ENCODE measurements at places on chromosomes 4 and X.

DNA sequence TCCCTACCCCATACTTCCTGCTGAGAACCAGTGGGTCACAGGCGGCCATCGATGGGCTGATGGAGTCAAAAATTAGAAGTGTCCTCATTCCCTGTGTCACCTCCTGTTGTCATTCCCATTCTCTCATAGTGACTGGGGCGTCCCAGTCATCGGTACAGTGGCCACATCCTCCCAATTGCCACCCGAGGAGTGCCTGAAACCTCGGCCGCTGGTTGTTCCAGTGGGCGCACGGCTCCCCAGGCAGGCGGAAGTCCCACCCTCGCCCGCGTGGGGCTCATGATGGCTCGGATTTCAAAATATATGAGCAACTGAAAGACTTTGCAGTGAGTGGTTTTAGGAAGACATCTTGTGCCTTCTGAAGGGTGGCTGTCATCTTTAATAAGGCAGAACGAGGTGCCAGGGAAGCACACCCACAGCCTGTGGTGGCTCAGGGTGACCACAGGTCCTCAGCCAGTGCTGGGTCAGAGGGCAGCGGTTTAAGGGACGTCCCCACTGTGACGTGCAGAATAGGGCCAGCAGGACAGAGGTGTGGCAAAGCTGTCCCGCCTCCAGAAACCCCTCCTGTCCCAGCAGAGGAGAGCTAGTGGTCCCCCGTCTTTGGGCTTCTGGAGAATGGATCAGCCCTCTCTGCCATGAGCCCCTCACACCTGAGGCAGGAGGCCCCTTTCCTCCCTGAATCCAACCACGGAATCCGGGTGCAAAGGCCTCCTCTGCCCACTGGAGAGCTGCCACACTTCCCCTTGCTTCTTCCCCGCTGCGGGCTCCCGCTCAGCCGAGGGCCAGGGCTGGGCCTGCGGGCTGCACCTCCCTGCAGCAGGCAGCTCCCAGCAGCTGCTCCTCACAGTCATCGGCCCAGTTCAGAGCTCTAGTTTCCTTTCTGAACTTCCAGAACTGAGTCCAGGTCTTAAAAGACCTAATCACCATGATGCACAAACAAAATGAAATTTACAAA lies 90.4 kb downstream of the ABLIM2 start:
- no peaks in the 10 kb centered on the region for H3K4me1 ChIP-seq
- no peak for DNase-seq
- no peaks in the 10 kb centered on the region for H3K27me3 ChIP-seq
- no peak overlapping the region for H3K4me3 ChIP-seq
- H3K27ac ChIP-seq, result no peak overlapping the region
- no peaks in the 10 kb centered on the region for H3K36me3 ChIP-seq

DNA sequence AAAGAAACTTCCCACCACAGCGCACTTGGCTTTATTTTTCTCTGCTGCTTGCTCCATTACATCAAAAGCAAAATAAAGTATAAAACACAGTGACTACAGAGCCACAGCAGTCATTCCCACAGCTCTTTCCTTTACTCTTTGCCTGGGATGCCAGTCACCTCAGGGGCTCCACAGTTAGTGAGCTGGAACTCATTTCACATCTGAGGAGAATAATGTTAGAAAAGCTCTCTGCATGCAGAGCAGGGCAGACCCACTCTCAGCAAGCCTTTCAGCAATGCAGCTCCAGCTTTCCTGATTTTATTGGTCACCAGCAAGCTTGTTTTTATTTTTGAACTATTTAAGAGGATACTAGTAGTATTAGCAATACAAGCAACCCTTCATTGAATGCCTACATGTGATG lies 13.8 kb downstream of the GRXCR1 start:
- no peak overlapping the region for H3K4me3 ChIP-seq
- no peaks in the 10 kb centered on the region for H3K36me3 ChIP-seq
- H3K27ac ChIP-seq, result no peak overlapping the region
- DNase-seq, result no peak
- no peaks in the 10 kb centered on the region for H3K27me3 ChIP-seq
- H3K4me1 ChIP-seq, result no peaks in the 10 kb centered on the region

DNA sequence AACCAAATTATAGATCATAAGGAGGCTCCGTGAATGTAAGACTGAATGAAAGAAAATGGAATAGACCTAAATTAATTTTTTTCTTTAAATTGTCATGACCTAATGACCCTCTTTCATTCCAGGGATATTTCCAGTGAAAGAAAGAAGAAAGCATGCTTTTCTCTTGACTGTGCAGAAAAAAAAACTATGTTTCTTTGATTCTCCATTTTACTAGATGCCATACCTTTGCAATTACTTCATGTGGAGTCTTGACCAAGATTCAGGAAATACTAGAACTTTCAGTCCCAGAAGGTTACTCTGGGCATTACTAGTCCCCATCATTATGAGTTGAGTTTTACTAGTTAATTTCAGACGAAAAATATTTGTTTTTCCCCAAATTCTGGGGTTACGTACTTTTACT lies 6.4 kb upstream of the COMMD8 start:
- no peak overlapping the region for H3K27ac ChIP-seq
- H3K27me3 ChIP-seq, result no peaks in the 10 kb centered on the region
- no peak for DNase-seq
- no peak overlapping the region for H3K4me3 ChIP-seq
- H3K36me3 ChIP-seq, result no peaks in the 10 kb centered on the region

- H3K36me3 ChIP-seq, result no peaks in the 10 kb centered on the region
- H3K27ac ChIP-seq, result no peak overlapping the region
- H3K27me3 ChIP-seq, result no peaks in the 10 kb centered on the region
- DNase-seq, result no peak
These were observed 4.7 kb downstream of the GLUD2 start for GRCh38 chrX:121052122-121052521.

GRCh38 chr4:73612032-73612431 lies 8.2 kb downstream of the RASSF6 start:
- H3K36me3 ChIP-seq, result no peaks in the 10 kb centered on the region
- no peak for DNase-seq
- peaks cover 3% of the 10 kb centered on the region for H3K27me3 ChIP-seq
- no peak overlapping the region for H3K4me3 ChIP-seq
- no peaks in the 10 kb centered on the region for H3K4me1 ChIP-seq

DNA sequence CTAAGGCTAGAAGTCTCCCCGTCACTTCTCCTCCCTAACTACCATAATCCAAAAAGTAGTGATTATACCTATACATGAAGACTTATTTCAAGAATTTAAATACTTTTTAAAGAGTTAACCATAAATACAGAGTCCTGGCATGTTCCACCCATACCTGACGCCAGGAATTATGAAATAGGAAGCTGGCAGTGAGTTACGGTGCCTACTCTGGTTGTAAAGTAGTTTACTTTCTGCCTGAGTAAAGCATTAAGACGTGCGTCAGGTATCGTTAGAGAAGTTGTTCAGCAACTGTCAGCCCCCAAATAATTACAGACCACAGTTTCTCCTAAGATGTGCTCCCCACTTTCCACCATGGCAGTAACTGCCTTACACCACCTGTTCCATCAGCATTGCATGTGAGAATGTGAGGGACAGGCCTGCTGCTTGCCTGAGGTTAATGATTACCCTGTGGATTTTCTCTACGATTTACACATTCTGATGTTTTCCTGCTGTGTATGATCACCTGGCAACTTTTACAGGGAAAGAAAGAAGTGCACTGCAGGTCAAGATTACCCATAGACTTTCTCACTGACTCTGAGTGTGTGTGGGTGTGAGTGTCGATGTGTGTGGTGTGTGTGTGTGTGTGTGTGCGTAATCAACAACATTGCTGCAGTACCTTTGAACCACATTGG lies 92.3 kb upstream of the SLC7A11 start:
- no peak for DNase-seq
- no peak overlapping the region for H3K4me3 ChIP-seq
- no peaks in the 10 kb centered on the region for H3K27me3 ChIP-seq
- H3K27ac ChIP-seq, result no peak overlapping the region
- peaks cover 7% of the 10 kb centered on the region for H3K4me1 ChIP-seq

- DNase-seq, result no peak
- H3K27ac ChIP-seq, result no peak overlapping the region
These were observed 108.9 kb upstream of the NHS start for GRCh38 chrX:17266136-17266535.

GRCh38 chr4:127162741-127163140 lies 470.0 kb upstream of the INTU start:
- H3K4me1 ChIP-seq, result no peaks in the 10 kb centered on the region
- no peaks in the 10 kb centered on the region for H3K27me3 ChIP-seq
- no peak overlapping the region for H3K27ac ChIP-seq

GRCh38 chr4:150999086-150999485 lies 16.0 kb downstream of the LRBA start:
- H3K27ac ChIP-seq, result no peak overlapping the region
- no peaks in the 10 kb centered on the region for H3K36me3 ChIP-seq
- H3K4me1 ChIP-seq, result no peaks in the 10 kb centered on the region
- no peak for DNase-seq

- H3K27me3 ChIP-seq, result no peaks in the 10 kb centered on the region
- peak; percentile 66 for DNase-seq
- H3K36me3 ChIP-seq, result no peaks in the 10 kb centered on the region
- H3K4me3 ChIP-seq, result no peak overlapping the region
- H3K4me1 ChIP-seq, result no peaks in the 10 kb centered on the region
These were observed 34.0 kb downstream of the ETDB start for GRCh38 chrX:135086197-135086854.

- DNase-seq, result no peak
- peaks cover 34% of the 10 kb centered on the region for H3K4me1 ChIP-seq
- no peaks in the 10 kb centered on the region for H3K27me3 ChIP-seq
- no peak overlapping the region for H3K4me3 ChIP-seq
- H3K36me3 ChIP-seq, result no peaks in the 10 kb centered on the region
These were observed 7.1 kb downstream of the IGFBP7 start for GRCh38 chr4:57103051-57103450.

DNA sequence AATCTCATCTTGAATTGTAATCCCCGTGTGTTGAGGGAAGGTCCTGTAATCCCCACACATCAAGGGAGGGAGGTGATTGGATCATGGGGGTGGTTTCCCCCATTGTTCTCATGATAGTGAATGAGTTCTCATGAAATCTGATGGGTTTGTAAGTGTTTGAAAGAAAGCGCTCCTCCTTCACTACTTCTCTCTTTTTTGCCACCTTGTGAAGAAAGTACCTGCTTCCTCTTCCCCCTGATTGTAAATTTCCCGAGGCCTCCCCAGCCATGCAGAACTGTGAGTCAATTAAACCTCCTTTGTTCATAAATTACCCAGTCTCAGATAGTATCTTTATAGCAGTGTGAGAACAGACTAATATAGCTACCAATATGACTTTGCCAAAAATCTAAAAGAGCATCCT lies 41.1 kb downstream of the GBA3 start:
- H3K27me3 ChIP-seq, result no peaks in the 10 kb centered on the region
- H3K36me3 ChIP-seq, result no peaks in the 10 kb centered on the region
- H3K4me1 ChIP-seq, result no peaks in the 10 kb centered on the region

- H3K4me3 ChIP-seq, result no peak overlapping the region
- H3K27me3 ChIP-seq, result no peaks in the 10 kb centered on the region
- H3K27ac ChIP-seq, result no peak overlapping the region
- peaks cover 13% of the 10 kb centered on the region for H3K36me3 ChIP-seq
- no peak for DNase-seq
These were observed 52.4 kb downstream of the USP46 start for GRCh38 chr4:52606726-52607125.

- DNase-seq, result no peak
- H3K4me3 ChIP-seq, result no peak overlapping the region
- H3K27me3 ChIP-seq, result no peaks in the 10 kb centered on the region
- H3K36me3 ChIP-seq, result no peaks in the 10 kb centered on the region
- no peak overlapping the region for H3K27ac ChIP-seq
These were observed 78.3 kb upstream of the STIM2 start for GRCh38 chr4:26782168-26782829.

DNA sequence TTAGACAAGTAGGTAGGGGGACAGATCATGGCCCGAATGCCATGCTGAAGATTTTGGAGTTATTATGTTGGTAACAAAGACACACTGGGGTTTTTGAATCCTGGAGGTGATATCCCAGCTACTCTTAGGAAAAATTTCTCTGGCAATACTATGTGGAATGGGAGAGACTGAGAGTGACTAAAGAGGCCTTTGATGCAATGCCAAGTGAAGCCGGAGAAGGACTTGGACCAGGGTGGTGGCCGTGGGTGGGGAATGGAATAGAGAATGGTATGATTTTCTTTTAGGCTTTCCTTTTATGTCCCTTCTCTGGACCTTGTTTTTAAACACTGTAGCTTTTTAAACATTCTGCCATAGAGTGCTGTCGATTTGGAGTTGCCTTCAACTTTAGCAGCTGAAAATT lies 141.6 kb downstream of the DCLK2 start:
- H3K4me3 ChIP-seq, result no peak overlapping the region
- DNase-seq, result peak; percentile 24
- no peak overlapping the region for H3K27ac ChIP-seq

- H3K27me3 ChIP-seq, result no peaks in the 10 kb centered on the region
- H3K4me3 ChIP-seq, result no peak overlapping the region
- H3K36me3 ChIP-seq, result no peaks in the 10 kb centered on the region
- no peak overlapping the region for H3K27ac ChIP-seq
These were observed 16.7 kb downstream of the SEL1L3 start for GRCh38 chr4:25845841-25846653.

GRCh38 chr4:183885205-183885720 lies 19.8 kb upstream of the STOX2 start:
- DNase-seq, result no peak
- no peaks in the 10 kb centered on the region for H3K27me3 ChIP-seq
- no peak overlapping the region for H3K4me3 ChIP-seq
- H3K36me3 ChIP-seq, result no peaks in the 10 kb centered on the region

DNA sequence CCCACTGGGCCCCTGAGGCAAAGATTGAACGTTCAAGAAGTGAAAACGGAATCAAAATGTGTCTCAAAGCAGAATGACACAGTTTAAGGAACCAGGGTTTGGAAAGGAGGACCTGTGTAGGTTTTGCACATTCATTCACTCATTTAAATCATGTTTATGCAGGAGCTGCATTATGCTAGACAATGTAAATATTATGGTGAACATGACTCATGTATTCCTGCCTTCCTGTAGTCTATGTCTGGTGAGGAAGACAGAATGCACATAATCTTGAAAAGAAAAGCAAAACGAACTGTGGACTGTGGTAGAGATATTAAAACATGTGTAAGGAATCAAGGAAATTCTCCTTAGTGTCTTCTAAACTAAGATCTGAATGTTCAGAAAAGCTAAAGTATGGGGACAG lies 311.8 kb upstream of the SMIM31 start:
- no peaks in the 10 kb centered on the region for H3K27me3 ChIP-seq
- DNase-seq, result no peak
- H3K4me1 ChIP-seq, result no peaks in the 10 kb centered on the region
- H3K4me3 ChIP-seq, result no peak overlapping the region
- no peak overlapping the region for H3K27ac ChIP-seq
- H3K36me3 ChIP-seq, result no peaks in the 10 kb centered on the region

DNA sequence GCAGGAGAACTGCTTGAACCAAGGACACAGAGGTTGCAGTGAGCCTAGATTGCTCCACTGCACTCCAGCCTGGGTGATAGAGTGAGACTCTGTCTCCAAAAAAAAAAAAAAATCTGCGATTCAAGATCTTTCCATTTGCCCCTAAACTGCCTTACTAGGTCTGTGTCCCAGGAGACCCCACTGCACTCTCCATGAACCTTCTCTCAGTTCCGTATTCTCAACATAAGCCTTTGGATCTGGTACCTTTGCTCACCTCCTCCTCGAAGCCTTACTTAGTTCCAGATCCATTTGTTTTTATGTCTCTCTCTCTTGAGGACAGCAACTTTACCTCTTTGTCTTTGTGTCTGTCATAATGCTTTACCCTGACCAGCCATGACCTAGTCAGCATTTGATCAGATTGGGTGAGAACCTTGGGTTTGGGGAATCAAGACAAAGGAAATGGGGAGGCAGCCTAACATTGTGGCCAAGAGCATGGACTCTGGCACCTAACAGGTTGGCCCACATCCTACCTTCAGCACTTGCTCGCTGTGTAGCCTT lies 33.7 kb downstream of the BST1 start:
- H3K36me3 ChIP-seq, result no peaks in the 10 kb centered on the region
- no peak overlapping the region for H3K4me3 ChIP-seq
- no peak for DNase-seq
- no peak overlapping the region for H3K27ac ChIP-seq
- no peaks in the 10 kb centered on the region for H3K4me1 ChIP-seq
